ENCODE measurements at places on chromosomes 13 and 19. TPM values are rescaled to one million over a fixed set of nuclear protein-coding genes. Genes with fewer than 3 reads are reported as not detected.
A peak's percentile ranks its signal among the peaks of the same experiment; 100 is the strongest.

GRCh38 chr13:32989290-32989667 lies 26.9 kb upstream of the KL start:
- DNase-seq: no peak

DNA sequence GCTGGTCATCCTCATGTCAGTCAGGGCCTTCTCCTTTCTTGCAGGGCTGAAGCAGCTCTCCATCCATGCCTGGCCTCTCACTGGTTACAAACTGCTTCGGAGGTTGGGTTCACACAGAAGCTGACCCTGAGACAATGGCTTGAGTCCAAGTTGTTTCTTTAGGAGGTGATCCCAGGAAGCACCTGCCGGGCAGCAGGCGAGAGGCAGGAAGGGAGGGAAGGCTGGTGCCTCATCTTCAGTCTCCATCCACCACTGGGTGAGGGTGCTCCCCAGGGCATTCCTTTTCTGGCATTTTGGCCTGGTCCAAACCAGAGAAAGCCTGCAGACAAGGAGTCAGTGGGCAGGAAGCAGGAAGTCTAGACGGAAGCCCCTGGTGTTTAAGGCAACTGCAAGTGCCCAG lies 17.6 kb upstream of the SPATA13 start:
- DNase-seq: no peak

GRCh38 chr13:99197117-99197651 lies 3.5 kb upstream of the UBAC2 start:
- no peak for DNase-seq

GRCh38 chr13:49777746-49778614 lies 14.5 kb downstream of the KPNA3 start:
- no peak for DNase-seq

DNA sequence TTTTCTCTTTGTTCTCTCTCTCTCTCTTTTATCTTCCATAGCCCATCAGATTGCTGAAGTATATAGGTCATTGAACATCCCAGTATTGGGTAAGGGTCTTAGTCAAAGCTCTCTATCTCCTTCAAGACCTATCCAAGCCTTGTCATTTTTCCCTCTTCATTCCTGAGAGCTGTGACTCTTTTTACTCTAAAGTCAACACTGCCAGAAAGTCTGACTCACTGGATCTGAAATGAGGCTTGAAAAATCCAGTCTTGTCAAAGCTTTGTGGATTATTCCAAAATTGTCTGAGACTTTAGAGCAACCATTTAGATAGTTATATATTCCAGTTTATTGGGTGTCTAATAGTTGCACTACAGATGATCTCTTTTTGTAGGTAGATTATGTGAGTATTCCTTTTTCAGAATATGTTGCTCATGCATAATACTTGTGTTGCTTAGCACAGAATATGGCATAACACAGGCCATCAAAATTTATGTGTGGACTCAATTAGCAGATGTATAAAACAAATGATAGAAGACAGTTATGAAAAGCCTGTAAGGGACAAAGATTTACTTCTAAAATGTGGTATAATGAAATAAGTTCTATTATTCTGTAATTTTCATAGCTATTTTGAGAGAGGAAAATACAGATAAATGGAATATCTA lies 389.3 kb upstream of the PCDH9 start:
- DNase-seq: no peak

Gene PLPPR3
- polyA plus RNA-seq: 0.24 TPM

DNA sequence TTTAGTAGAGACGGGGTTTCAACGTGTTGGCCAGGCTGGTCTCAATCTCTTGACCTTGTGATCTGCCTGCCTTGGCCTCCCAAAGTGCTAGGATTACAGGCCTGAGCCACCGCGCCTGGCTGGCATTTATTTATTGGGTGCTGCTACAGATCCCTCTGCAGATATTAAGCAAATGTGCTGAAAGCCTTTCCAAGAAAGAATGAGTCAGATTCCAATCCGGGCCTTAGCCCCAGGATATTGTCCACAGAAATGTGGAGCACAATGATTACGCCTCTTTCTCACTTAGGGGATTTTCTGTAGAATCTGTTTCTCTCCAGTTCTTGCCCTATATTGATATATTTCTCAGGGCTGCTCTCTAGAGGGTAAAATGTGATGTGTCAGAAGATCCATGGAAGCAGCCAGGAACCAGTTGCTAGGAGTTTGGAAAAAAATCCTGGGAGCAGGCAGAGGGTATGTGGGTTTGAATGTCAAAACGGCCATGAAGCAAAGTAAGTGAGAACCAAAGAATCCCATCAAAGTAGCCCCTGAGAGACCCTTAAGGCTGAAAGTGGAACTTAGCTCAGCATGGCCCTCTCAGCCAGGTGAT lies 24.8 kb upstream of the IGFL4 start:
- no peak for DNase-seq

Gene SH3GL1
- polyA plus RNA-seq: 6.9 TPM

DNA sequence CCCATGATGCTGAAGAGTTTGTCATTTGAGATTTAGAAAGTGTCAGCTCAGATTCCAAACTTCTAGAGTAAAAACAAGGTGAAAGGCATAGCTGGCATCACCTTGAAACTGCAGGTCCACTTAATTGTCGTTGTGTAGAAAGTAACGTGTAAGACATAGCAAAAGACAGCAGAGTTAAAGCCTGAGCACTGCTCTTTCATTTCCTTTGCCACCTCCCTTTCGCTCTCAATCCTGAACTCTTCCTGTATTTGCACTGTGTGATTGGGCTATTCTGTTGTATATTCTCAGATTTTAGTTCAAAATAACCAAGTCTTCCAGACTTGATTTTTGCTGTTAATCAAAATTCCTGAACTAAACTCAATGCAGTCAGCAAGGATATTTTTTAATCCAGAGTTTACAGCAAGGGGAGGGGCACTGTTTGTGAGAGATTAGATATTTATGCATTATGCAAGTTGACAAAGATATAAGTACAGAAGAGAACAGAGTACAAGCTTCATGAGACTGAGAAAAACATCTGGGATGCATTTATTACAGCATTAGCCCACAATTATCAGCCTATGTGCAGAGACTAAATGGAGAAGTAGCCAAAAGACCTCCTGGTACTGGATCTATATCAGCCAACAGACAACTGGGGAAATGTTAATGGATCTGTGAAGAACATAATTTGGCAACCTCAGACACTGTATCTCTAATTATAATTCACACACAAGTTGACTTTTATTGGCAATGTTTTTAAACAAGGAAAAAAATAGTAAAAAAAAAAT lies 328.6 kb downstream of the SUCLA2 start:
- DNase-seq: no peak

DNA sequence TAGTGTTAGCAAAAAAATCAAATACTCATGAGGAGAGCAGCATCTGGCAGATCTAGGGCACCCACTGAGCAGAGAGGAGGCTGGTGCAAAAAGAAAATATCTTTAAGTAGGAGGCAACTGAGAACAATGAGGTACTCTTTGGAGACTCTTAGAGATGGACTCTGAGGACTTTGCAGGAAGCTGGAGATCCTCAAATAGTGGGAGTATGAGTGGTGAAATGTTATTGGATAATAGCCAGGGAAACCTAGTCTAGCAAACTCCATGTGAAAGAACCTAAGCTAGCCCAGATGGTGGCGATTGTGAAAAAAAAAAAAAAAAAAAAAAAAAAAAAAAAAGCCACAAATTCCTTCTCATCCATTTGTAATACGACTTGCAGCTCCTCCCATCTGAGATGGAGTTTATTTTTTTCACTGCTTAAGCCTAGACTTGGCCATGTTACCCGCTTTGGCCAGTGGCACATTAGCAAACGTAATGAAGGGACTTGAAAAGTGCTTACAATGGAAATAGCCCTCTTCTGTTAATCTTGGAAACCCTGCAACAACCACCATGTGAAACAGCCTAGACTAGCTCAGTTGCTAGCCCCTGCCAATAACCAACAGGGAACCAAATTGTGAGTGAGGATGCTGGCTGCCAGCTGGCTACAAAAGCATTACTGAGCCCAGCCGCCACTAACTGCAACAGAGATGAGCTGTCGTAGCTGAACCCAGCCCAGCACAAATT lies 476.2 kb downstream of the KLF12 start:
- no peak for DNase-seq

Gene RNASEH2A
- 1.6 TPM for polyA plus RNA-seq

- DNase-seq: peak; percentile 64
Observed at GRCh38 chr19:42324655-42325307, 654 bp upstream of the MEGF8 start.

DNA sequence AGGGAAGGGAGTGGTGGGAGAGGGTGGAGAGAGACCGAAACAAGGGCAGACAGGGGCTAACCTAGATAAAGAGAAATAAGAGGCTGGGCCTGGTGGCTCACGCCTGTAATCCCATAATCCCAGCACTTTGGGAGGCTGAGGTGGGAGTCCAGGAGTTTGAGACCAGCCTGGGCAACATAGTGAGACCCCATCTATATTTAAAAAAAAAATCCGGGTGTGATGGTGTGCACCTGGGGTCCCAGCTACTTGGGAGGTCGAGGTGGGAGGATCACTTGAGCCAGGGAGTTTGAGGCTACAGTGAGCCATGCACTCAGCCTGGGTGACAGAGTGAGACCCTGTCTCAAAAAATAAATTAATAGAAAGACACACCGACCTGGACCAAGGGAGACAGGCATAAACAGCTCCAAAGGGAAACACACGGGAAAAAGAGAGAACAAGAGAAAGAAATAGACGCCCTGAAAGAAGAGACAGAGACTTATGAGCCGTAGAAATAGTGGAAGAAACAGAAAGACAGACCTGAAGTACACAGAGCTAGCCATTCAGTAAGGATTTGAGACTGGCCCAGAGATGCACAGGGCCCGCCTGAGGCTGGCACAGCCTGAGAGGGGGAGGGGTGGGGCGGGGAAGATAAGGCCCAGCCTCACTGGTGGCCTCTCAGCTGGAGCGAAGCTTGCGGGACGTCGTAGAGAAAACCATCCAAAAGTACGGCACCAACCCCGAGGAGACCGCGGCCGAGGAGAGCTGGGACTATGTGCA lies 2.2 kb downstream of the CD37 start:
- DNase-seq: no peak

DNA sequence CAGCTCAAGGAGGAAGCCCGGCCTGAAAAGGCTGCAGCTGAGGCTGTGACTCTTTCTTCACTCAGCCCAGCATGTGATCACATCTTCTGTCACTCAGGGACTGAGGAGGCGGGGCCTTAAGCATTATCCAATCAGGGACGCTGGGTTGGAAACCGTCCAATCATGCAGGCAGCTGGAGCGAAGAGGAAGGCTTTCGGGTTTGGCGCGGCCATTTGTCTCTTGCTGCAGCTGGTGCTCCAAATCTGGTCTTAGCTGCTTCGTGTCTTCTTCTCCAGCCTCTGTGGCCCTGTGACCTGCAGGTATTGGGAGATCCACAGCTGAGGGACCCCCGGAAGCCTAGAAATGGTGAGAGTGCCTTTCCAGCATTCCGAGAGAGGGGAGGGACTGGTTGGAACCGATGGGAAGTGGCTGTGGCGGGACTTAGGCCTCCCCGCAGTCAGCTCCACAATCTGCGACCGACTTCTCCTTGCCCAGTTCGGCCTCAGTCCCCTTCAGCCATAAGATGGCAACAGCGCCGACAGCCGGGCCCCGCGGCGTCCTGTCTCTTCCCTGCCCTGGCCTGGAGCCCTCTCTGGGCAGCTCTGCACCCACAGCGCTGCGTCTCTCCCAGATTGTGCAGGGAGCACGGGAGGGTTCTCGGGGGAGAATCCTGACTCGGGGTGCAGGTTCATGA lies at the start of gene ZNF90:
ZNF90 (plus strand) TSS at position 210 of the 673 bp plus-strand sequence; CDS start at position 343, 133 bp downstream.
- DNase-seq: peak; percentile 97

GRCh38 chr13:108158746-108159145 lies 56.6 kb downstream of the LIG4 start:
- DNase-seq: no peak

DNA sequence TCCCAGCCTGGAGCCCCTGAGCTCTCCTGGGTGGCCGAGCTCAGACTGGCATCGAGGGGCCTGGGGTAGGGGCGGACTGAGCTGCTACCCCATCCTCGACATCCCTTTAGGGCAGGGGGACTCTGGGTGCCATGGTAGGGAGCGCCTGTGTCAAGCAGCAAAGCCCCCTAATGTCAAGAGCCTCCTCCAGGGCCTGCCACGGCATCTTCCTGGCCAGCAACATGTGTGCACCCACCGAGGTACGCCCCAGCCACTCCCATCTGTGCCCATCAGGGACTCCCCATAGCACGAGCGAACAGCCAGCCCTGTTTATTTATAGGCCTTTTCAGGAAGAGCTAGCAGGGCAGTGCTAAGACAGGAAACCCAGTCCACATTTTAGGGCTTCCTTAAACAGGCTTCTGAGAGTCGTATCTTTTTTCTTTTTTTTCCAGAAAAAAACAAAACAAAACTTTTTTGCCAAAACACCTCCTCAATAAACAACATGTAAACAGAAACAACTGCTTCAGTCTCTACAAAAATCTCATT lies 14.3 kb downstream of the LRP3 start:
- DNase-seq: no peak

- DNase-seq: no peak
Observed at GRCh38 chr13:59047546-59047945, 1116.2 kb downstream of the DIAPH3 start.

DNA sequence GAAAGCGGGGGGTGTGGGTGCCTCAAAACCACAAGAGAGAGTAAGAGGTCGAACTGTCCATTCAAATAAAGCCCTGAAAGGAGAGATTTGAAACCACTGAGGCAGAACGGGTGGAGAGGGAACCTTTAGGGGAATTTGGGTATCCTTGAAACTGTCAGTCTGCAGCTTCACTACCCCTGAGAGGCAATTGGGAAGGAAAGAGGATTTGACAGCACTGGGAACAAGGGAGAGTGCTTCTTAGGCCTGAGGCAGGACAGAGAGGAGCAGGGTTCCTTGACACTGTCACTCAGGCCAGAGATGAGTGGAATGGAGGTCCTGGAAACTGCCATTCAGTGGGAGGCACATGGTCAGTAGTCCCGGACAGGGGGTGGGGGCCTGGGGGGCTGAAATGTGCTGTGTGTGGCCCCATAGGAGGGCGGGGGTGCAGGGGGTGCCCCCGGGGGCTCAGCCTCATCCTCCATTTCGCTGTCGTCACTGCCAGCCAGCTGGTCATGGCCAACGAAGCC lies 5.0 kb downstream of the GFY start:
- DNase-seq: no peak

DNA sequence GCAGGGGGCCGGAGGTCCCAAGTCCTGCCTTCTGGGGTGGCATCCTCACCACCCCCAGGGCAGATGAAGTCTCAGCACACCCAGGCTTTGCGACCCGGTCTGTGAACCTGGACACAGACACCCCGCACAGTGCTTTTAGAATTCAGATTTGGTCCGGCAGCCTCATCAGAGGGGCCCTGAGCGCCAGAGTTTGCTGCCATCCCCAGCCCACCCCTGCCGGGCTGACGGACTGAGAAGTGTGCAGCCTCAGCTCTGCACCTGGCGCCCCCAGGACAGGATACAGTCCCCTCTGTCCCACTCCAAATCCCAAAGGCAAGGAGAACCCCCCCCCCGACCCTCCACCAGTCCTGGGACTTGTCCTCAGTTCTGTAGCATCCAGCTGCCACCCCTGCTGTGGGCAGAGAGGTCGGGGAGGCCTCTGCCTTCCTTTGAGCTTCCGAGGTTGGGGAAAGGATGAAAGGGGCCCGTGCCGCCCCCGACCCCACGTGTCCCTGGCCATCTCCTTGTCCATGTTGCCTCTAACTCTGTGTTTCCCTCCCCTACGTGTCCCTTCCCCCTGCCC lies 16.9 kb downstream of the CAPN12 start:
- DNase-seq: peak; percentile 38

DNA sequence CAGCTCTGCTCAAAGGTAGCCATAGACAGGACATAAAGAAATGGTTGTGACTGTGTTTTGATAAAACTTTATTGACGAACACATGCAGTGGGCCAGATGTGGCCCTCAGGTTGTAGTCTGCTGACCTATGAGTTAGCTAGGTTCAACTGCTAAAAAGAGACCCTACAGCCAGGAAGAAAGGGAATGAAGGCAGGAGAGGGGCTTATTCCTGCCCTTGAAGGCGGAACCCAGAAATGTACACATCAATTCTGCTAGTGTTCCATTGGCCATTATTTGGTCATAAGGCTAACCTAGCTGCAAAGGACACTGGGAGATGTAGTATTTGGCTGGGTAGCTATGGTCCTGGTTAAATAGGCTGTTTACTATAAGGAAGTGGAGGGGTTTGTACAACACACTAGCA lies 18.0 kb downstream of the APBA3 start:
- DNase-seq: no peak
